ENCODE measurements at places on chromosomes 13 and 19. TPM values are rescaled to one million over a fixed set of nuclear protein-coding genes. Genes with fewer than 3 reads are reported as not detected.
A peak's percentile ranks its signal among the peaks of the same experiment; 100 is the strongest.

DIS3 gene
- total RNA-seq: 29.1 TPM

ICAM5 gene
- 0.49 TPM for total RNA-seq

- peak; percentile 50 for DNase-seq
Measured at GRCh38 chr13:110685305-110686020, 20.5 kb downstream of the CARS2 start.

- DNase-seq: no peak
Measured at GRCh38 chr13:46603165-46603603, 50.2 kb downstream of the LRCH1 start.

FFAR1 gene
- not detected for total RNA-seq

TPGS1 gene
- total RNA-seq: 33.8 TPM

ZNF45 gene
- total RNA-seq: 17.6 TPM

GRCh38 chr13:31045286-31046081, 113.0 kb downstream of the TEX26 start:
- DNase-seq: peak; percentile 82

DNA sequence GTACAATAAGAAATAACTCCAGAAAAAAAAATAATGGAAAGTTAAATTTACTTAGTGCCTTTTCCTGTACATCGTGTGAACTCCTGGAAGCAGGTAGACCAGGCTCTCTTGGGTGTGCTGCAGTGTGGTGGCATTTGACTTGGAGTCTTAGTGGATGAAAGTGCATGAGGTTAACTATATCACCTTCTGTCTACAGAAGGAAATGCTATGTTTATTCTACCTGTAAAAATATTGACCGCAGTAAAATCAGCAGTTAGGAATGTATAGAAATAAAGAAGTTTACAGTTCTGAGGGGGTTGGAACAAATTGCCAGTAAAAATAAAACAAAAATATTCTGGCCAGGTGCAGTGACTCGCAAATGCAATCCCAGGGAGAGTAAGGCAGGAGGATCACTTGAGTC, 722.1 kb downstream of the LIG4 start:
- no peak for DNase-seq

FCGBP gene
- total RNA-seq: 4,969 TPM

DNA sequence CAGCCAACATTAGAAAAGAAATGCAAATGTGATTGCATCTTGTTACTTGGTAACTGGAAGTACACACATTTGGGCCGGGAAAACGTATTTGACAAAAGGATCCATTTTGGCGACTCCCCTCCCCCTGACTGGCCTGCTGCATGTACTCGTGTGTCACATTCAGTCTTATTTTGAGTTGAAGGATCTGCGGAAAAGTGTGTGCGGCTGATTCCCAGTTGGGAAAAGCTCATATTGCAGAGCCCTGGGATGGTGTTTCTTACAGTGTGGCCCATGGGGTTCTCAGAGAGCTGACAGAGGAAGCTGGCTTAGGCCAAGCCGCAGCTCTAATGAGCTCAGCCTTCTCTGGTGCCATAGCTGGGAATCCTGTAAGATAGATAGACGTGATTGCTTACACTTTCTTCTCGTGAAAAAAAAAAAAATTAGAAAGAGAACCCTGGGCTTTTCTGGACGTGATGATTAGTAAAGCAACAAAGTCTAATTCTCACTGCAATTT, 170.3 kb upstream of the ARGLU1 start:
- no peak for DNase-seq

DNA sequence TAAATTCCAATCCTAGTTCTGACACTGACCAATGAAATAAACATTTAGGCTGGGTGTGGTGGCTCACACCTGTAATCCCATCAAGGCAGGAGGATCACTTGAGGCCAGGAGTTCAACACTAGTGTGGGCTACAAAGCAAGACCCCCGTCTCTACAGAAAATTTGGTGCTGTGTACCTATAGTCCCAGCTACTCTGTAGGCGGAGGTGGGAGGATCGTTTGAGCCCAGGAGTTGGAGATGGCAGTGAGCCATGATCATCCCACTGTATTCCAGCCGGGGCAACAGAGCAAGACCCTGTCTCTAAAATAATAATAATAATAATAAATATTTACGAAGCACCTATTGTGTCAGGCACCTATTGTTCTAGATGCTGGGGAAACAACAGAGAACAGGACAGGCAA, 6.7 kb downstream of the IRGQ start:
- no peak for DNase-seq

NFIX gene
- 135 TPM for total RNA-seq

DNA sequence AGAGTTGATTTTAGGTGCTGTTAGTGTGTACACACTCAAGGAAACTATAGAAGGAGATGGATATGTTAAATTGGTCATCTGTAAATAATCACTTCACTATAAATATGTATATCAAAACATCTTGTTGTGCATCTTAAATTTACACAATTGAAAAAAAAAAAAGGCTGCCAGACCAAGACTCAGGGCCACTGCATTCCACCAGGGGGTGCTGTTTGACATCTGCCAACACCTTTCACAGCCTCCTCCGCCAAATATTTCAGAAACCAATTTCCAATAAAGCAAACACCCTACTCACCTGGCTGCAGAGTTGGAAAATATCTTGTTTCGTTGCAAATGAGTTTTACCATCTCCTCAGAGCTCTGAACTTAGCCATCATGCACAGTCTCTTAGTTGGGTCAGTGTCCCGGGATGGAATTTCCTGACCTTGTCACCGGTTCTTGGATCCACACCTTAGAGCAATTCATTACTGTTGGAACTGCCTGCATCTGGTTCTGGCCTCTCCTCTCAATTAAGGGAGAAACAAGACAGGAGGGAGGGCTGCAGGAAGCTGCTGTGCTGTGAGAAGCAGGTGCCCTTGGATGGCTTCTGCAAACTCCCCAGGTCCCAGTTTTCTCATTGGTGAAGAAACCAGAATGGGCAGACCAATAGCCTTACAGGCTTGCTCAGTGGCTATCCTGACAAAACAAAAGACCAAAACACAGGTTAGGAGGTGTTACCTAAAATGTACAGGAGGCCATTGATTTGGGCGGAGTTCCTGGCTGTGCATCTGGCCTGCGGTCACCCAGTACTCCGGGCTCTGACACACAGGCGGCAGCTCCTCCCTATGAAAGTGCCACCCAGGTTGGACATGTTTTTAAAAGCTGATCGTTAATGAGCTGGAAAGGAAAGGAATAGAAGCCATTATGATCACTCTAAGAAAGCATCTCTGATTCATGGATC, 746.6 kb downstream of the UQCRFS1 start:
- DNase-seq: peak; percentile 73

DNA sequence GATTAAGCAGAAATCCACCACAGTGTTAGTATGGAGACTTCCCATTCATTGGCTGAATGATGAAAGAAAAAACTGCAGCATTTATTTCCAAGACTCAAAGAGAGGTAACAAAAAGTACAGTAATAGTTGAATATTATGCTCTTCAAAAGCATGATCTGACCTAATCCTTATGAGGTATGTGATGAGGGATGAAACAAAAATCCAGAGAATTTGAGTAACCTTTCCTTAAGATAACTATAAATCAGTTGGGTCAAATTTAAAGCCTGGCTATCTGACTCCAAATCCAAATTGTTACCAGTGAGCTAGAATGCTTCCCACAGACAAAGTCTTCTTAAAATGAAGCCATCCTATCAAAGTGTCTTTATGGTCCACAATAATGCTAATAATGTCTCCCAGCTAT, 38.1 kb downstream of the NUFIP1 start:
- DNase-seq: no peak

DNA sequence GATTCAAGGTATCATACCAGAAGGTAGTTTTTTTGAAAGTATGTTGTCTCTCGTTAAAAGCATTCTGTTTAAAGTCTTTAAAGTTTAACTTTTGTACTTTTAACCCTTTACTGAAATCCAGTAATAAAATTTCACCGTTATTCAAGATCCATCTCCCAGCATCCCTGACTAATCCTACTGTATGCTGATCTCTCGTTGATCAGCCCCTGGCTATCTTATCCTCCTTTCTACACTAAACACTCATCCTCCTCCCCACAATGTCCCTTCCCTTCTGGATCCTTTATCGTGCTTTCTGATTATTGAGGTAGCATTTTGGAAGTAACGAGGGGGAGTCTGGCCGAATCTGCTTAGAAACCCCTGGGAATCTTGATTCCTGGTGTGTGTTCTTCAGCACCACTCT, 1.3 kb downstream of the TPP2 start:
- DNase-seq: no peak

ANGPTL8 gene
- total RNA-seq: 0.95 TPM

- no peak for DNase-seq
Measured at GRCh38 chr13:42458193-42458592, 115.8 kb upstream of the TNFSF11 start.

CYP2F1 gene
- total RNA-seq: not detected

MIPEP gene
- 25.1 TPM for total RNA-seq

CEACAM8 gene
- not detected for total RNA-seq

DNA sequence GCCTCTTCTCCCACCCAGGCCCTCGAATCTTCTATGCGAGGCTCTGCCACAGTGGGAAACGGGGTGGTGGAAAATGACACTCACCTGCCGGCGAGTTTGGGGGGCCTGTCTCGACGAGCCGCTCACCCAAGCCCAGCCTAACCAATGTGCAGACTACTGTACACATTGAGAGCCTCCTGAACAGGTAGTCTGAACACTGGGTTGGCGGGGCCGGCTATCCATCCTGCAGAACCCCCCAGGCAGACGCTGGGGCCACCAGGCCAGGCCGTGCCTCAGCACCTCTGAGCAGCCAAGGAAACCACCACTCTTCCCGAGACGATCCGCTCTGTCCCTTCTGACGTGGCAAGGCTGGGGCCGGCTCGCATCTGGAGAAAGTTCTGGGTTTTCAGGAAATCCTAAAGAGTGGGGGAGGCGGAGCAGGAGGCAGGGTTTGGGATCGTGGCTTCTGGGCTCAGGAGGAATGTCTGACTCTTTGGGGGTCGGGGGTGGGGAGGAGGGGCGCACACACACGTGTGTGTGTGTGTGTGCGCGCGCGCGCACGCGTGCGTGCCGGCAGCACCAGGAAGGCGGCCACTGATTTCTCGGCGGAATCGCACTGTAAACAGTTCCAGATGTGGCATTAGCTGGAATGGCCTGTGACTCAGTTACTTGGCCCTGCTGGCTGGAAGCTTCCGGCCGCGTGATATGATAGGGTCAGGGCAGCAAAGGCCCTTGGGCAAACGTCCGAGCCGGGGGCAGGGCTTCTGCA, 18.5 kb downstream of the TMED1 start:
- DNase-seq: peak; percentile 59

DNA sequence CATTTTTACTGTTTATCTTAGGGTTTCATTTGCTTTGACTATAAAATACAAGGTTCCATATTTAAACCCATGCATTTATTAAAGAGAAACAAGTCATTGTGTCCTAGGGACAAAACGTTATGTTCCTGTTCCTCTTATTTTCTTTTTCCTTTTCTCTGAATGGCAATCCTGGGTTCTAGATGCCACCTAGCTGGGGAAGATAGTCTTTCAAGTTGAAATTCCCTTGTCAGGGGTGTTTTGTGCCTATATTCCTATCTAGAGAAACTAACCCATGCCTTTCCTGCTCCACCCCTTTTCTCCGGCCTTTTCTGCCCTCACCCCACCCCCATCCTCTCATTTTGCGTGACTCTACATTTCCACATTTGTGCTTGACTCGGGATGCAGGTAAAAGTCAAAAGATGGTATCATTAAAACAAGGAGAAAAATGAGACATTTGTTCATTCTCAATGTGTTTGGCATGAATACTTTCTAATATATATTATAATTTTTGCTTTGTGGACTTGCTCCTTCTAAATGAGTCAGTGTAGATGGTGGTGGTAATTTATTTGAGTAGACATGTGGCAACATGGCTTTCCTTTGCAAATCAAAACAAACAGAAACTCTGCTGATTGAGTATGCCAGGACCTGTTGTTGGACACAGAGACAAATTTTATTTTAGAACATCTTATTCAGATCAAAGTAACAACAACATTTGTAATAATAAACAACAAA, 26.8 kb upstream of the STARD13 start:
- no peak for DNase-seq

- DNase-seq: no peak
Measured at GRCh38 chr13:29160862-29161261, 340.7 kb downstream of the MTUS2 start.

GRCh38 chr13:100100115-100100879, 11.4 kb downstream of the PCCA start:
- peak; percentile 77 for DNase-seq

DNA sequence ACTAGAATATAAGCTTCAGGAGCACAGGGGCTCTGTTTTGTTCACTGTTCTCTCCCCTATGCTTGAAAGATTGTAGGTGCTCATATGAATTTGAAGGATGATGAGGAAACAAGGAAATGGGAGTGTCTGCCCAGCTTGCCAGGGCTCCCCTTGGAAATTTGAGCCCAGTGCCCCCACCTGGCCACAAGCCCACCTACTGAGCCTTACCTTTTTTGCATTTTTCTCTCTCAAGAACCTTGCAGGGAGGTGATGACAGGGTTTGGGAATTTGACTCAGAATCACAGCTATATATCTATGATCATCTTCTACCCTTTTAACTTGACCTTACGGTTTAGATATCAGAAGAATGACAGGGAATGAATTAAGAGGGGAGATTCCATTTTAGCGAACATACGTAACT, 33.8 kb downstream of the SERP2 start:
- no peak for DNase-seq

METTL21C gene
- 0.52 TPM for total RNA-seq

GRCh38 chr13:113355621-113356020, 8.3 kb downstream of the GRTP1 start:
- no peak for DNase-seq

AP2A1 gene
- total RNA-seq: 76.3 TPM

- no peak for DNase-seq
Measured at GRCh38 chr19:15453091-15453578, 3.4 kb upstream of the WIZ start.

GPR18 gene
- 0.37 TPM for total RNA-seq

ZSWIM9 gene
- total RNA-seq: 10.7 TPM

Data from mucosa of gallbladder (tissue), 1 donor.